Stimulated activated CD8-positive, alpha-beta memory T cell treated with anti-CD3 and anti-CD28 coated beads, Interleukin-7, amount 100 ng/mL, for 4 hours (primary cell): ENCODE measurements at places on chromosomes 6 and 20.

DNA sequence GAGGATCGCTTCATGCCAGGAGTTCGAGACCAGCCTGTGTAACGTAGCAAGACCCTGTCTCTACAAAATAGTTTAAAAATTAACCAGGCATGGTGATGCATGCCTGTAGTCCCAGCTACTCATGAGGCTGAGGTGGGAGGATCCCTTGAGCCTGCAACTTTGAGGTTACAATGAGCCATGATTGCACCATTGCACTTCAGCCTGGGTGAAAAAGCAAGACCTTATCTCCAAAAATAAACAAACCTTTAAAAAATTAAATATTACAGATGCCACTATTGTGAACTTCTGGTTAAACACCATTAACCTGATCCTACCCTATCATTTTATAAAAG is 116.8 kb downstream of the ARHGAP18 start:
- no peak for DNase-seq

DNA sequence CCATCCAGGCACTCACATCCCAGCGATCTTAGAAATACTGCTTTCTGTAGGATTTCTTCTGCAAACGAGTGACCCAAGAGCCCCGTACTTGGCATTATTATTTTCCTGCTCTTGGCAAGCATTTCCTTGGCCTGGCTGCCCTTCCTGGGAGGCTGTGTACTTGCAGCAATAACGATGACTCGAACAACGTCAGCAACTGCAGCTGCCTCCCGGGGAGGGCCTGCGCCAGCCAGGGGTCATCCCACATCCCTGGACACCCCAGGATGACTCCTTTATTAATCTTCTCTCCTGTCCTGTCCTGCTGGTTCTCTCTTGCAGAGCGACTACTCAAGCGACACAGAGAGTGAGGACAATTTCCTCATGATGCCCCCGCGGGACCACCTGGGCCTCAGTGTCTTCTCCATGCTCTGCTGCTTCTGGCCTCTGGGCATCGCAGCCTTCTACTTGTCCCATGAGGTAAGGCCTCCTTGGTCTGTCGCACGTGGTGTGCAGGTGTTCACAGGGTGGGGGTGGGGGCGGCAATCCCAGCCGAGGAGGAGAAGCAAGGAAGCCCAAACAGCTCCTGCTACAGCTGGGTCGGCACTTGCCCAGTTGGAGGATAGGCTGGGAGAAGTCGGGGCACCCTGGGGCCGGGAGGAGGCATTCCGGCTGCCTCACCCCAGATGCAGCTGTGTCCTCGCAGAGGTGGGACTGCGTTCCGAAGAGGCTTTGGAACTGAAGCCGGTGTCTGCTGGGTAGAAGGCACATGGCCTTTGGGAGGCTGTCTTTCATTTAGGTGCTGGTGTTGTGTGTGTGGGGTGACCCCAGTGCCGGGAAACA is 115.3 kb downstream of the SYNDIG1 start:
- DNase-seq = no peak

- DNase-seq = no peak
These were observed 34.2 kb downstream of the PPP1R3G start for GRCh38 chr6:5119090-5119951.

DNA sequence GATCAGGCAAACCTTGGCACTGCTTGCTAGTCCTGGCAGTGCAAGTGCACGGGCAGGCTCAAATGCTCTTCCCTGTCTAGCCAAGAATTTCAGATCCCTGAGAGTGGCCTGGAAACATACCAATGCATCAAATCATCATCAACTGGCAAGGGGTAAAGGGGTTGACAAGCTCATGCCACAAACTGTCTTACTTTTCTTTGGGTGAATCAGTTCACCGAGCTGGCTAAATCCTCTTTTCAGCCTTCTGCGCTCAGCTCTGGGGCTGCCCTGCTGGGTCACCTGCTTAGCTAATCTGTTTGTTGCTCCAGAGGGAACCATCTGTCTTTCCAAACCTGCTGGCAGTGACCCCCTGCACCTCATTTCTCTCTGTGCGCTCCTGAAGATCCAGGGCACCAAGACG is 59.5 kb downstream of the LYRM4 start:
- no peak for DNase-seq

DNA sequence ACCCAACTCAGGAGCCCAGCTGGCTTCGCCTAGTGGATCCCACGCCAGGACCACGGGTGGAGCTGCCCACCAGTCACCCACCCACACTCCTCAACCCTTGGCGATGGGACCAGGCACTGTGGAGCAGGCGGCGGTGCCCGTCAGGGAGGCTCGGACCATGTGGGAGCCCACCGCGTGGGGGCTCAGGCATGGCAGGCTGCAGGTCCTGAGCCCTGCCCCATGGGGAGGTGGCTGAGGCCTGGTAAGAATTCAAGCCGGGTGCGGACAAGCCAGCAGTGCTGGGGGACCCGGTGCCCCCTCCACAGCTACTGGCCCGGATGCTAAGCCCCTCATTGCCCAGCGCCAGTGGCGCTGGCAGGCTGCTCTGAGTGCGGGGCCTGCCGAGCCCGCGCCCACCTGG is 123.1 kb upstream of the LGSN start:
- DNase-seq = no peak

DNA sequence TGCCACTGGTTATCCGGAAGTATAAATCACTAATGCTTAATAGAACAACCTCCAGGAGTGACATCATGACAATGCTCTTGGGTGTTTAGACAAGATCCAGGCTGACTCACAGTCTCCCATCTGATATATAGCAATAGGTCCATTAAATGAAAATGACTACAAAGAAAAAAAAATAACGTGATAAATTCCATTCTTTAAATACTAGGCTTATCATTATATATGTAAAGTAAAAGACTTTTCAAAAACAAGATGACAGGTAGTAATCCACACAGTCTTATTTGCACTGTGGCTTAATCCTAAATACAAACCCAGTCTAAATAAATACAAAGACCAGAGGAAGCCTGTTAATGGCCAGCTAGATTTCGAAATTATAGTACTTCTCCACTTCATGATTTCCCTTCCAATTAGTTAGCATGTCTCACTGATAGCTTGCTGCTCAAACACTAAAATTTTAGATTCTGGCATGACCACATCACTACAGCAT is 149.1 kb upstream of the BEND3 start:
- no peak for DNase-seq

- no peak for DNase-seq
These were observed 336.0 kb downstream of the SYNE1 start for GRCh38 chr6:152301021-152301764.

- no peak for DNase-seq
These were observed 5.0 kb downstream of the FAM217B start for GRCh38 chr20:59945175-59945574.

DNA sequence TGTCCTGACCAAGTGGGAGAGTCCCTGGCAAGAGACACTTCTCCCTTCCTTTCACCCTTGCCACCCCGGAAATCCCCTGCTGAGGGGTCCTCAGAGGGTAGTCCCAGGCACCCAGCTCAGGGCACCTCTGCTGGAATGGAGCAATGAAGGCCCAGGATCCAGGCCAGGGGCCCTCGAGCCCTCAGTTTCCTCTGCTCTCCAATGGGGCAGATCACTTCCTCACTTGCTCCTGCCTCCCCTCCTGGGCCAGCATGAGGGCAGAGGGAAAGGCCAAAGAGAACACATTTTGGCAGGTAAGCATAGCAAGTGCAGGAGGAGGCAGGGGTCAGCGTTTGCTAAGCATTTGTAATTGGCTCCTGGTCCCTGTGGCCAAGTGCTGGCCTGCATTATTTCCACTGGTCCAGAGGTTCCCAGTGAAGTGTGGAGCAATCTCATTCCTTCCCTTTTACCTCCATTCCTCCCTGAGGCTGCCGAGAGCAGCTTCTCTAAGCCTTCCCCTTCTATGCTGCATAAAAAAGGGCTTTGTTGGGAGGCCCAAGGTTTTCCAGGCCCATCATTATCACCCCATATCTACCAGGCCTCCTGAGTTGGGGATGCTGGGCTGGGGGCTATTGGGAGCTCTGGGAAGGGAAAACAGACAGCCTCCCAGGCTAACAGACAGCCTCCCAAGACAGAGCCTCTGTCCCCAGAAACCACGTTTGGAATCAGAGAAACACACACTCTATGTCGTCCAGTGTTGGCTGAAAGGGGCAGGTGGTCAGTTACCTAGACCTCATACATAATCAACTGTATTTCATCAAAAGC is 28.8 kb upstream of the VEGFA start:
- DNase-seq = no peak

GRCh38 chr6:16827627-16828026 is 66.4 kb upstream of the ATXN1 start:
- DNase-seq = no peak

DNA sequence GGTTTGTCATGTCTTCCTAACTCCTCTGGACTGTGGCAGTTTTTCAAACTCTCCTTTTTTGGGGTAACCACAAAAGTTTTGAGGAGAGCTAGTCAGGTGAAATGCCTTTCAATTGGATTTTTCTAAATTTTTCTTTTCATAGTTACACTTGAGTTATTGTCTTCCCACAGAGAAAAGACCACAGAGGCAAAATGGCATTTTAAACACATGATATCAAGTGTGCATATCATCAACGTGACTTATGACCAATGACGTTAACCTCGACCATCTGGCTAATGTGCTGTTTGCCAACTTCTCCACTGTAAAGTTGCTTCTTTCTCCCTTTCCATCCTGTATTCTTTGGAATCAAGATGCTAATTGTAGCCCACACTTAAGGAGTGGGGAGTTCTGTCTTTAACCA is 41.3 kb upstream of the SNAP25 start:
- no peak for DNase-seq

DNA sequence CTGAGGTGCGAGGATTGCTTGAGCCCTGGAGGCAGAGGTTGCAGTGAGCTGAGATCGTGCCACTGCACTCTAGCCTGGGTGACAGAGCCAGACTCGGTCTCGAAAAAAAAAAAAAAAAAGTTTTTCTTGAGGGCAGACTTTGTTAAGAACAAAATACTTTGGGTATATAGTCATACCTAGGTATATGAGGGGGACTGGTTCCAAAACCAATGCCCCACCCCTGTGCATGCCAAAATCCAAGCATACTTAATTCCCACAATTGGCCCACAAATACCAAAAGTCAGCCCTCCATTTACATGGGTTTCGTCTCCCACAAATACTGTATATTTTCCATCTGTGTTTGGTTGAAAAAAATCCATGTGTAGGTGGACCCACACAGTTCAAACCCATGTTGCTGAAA is 119.9 kb downstream of the INSM1 start:
- DNase-seq = no peak

DNA sequence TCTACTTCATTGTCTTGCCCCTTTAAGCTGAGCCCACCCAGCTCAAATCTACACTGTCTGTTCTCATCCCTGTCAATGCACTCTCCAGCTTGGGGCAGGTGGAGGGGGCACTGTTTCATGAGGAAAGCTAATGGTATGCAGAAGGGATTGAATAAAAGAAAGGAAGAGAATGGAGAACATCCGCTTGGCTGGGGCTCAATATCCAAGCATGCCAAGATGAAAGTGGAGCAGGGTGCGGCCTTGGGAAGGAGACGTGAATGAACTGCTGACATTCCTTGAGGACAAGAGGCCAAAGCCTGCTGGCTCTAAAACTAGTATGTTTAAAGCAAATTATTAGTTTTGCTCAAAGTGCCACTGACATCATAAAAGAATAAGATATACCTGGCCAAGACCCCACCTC is 24.2 kb downstream of the AKAP12 start:
- DNase-seq = no peak

GRCh38 chr6:109772883-109773431 is 81.9 kb downstream of the FIG4 start:
- no peak for DNase-seq
